ENCODE measurements at places on chromosomes 2 and 18.

GRCh38 chr2:190447766-190448165 is 39.6 kb downstream of the MFSD6 start:
- no peak for DNase-seq

GRCh38 chr18:63090334-63090733 is 229.2 kb downstream of the BCL2 start:
- DNase-seq, result no peak

- no peak for DNase-seq
Observed at GRCh38 chr18:3748086-3748485, 298.1 kb downstream of the TGIF1 start.

DNA sequence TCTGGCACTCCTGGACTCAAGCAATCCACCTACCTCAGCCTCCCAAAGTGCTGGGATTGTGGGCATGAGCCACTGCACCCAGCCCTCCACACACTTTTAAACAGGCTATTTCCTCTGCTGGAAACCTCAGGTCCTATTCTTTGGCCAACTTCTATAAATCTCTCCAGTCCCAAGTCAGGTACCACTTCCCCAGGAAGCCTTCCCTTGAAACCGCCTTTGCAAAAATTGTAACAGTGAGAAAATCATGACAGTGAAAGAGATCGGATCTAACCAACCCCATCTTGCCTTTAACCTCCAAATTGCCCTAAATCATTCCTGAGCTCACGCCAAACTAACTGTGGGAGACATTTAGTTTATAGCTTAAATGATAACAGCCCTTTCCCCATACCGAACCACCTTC is 67.3 kb upstream of the CABLES1 start:
- DNase-seq, result no peak

GRCh38 chr2:76826691-76827090 is 695.5 kb downstream of the LRRTM4 start:
- no peak for DNase-seq

GRCh38 chr18:2655954-2656236 is 369 bp downstream of the SMCHD1 start:
- DNase-seq, result peak; percentile 29

DNA sequence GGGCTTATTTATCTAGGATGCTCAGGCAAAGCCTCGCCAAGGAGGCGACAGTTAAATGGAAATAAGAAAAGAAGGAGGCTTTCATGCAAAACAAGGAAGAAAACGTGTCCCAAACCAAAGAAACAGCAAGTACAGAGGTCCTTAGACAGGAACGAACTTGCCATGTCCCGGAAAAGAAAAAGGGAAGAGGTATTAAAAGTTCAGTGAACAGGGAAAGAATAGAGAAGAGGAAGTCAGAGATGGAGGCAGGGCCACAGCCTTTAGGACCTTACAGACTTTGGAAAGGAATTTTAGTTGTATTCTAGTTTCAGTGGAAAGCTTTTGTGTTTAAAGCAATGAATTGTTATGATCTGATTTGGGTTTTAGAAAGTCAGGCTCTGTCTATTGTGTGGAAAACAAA is 22.1 kb downstream of the IKZF2 start:
- no peak for DNase-seq

DNA sequence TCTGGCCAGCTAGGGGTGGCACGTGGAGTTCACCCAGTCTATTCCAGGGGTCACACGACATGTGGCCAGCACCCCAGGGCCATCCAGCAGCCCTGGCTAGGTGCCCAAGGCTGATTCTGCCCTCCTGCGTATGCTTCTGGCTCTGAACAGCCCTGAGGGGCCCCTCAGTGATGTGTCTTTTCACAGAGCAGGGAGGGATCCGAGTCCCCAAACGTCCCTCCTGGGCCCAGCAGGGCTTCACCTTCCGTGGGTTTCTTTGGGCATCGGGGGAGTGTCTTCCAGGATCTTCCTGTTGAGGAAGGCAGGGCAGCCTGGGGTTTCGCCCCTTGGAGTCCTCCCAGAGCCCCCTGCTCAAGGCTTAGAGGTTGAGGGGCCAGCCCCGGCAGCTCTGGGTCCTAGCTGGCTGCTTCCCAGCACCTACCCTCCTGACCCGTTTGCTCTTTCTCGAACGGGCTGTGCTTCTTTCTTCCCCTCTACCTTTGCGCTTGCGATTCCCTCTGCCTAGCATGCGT is 165.9 kb downstream of the DYSF start:
- DNase-seq, result no peak

GRCh38 chr2:5673145-5674025 is 18.8 kb upstream of the SOX11 start:
- DNase-seq, result no peak

GRCh38 chr2:128275498-128276045 is 43.1 kb downstream of the HS6ST1 start:
- no peak for DNase-seq

DNA sequence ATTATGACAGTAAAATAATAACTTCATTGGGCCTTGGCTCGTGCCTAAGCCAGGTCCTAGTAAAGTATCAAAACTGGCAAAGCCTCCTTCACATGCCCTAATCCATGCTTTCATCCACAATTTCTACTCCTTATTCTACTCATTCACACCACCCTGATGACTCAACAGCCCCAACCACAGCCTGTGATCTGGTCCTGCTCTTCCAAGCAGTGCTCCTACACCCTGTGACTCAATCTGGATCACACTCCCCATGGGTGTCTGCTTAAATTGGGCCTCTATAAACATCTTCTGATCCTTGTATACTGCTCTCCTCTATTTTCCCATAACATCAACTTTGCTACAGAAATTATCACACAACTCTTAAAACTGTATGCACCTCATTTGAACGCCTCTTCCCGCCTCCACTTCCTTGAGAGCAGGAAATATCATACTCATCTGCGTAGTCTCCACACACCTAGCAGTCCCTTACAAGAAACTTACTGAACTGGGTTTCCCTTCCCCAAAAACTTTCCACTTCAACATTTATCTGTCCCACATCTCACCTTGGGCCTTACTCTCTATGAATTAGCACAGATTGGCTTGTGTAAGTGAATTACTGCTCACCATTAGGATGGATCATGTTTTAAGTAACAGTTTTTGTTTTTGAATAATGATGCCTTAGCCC is 15.9 kb downstream of the GTF3C3 start:
- DNase-seq, result no peak

GRCh38 chr2:221572821-221573429 is 821 bp upstream of the EPHA4 start:
- DNase-seq, result peak; percentile 31

GRCh38 chr18:46424898-46425297 is 232.1 kb downstream of the LOXHD1 start:
- no peak for DNase-seq

GRCh38 chr2:170742896-170743529 is 27.2 kb upstream of the ERICH2 start:
- no peak for DNase-seq

DNA sequence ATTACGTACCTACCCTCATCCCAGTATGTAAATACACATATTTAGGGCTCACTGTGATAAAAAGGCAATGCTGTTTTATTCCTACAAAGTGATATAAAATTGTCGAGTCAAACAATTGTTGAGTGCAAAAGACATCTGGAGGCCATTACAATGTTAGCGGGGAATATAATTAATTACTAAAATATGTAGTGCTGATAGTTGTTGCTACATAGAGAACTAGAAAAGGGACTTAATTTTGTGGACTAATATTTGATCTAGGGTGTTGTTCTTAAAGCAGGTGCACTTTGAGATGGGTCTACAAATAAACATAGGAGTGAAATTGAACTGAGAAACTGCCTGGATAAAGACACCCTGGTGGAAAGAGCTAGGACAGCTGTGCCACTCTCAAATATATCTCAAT is 300.1 kb downstream of the NOL4 start:
- DNase-seq, result no peak

GRCh38 chr2:31237348-31238017 is 3.5 kb downstream of the EHD3 start:
- no peak for DNase-seq

DNA sequence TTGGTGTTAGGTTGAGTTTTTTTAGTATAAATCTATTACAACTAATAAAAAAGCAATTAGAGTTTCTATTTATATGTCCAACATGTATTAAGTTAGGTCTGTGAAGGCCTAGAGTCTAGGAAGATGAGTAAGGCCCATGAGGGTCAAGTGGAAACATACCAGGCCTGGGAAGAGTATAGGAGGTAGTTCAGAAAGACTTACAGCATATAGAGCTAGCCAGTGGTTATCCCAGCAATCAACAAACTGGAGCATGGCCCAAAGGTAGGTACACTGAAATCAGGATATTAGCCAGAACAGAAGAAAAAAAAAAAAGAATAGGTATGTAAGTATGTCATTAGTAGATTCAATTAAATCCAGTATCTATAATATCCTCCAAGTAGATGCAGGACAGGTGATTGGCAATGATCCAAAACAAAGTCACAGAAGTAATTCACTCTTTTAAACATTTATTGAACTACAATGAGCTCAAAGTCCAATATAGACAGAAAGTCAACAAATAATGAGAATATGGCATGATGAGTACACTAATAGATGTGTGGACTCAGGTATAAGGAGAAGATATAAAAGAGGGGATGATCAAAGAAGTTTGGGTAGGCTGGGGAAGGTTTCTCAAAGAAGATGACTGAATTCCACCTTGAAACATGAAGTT is 70.3 kb downstream of the IKZF2 start:
- DNase-seq, result no peak

DNA sequence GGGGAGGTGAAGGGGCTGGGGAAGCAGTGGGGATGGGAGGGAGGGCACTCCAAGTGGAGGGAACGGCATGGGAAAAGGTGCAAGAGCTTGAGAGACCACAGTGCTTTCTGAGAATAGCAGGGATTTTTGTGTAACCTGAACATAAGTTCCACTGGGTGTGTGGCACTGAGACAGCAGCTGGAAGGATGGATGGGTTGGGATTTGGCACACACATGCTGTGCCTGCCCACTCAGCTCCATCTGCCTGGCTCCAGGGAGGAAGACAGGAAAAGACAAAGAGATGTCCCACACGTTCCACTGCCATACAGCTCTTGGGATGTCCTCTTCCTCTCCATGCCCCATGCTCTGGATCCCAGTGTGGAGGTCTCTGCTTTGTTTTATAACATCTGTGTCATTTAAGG is 114.1 kb upstream of the TEX51 start:
- DNase-seq, result no peak

- DNase-seq, result peak; percentile 26
Observed at GRCh38 chr18:22703883-22704585, 229.1 kb upstream of the RBBP8 start.

DNA sequence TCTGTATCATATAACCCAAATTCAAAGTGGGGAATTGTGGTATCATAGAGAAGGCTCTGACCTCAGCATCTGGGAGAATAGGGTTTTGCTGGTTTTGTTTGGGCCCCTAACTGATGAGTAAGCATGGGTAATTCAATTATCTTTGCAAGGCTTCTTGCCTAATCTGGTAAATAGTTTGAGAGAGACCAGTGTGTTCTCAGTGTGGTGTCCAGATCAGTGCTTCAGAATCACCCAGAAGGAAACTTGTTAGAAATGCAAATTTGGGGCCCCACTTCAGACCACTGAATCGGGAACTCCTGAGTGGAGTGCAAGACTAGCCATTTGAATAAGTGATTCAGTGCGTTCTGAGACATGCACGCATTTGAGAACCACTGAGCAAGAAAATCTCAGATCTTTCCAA is 282.7 kb downstream of the EPHA4 start:
- DNase-seq, result no peak

GRCh38 chr2:71680925-71681324 is 227.6 kb downstream of the DYSF start:
- DNase-seq, result no peak

GRCh38 chr2:227853204-227853629 is 18.2 kb upstream of the DAW1 start:
- no peak for DNase-seq

DNA sequence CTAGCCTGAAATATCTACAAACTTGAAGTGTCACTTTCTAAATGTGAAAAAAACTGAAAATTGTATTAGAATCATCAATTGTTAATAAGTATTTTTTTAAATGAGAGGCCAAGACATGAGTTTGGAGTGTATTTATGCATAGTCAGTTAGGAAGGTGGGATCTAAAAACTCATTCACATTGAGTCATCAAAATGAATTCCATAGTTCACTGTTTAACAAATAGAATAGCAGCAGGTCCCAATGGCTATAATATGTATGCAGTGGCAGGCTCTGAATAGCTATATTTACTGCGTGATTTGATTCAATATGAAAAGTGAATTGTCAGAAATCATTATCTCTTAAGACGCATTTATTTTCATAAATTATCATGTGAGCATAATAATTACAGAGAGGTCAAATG is 256.1 kb downstream of the ZNF385B start:
- no peak for DNase-seq

GRCh38 chr2:101223814-101224231 is 28.9 kb upstream of the CNOT11 start:
- peak; percentile 23 for DNase-seq

DNA sequence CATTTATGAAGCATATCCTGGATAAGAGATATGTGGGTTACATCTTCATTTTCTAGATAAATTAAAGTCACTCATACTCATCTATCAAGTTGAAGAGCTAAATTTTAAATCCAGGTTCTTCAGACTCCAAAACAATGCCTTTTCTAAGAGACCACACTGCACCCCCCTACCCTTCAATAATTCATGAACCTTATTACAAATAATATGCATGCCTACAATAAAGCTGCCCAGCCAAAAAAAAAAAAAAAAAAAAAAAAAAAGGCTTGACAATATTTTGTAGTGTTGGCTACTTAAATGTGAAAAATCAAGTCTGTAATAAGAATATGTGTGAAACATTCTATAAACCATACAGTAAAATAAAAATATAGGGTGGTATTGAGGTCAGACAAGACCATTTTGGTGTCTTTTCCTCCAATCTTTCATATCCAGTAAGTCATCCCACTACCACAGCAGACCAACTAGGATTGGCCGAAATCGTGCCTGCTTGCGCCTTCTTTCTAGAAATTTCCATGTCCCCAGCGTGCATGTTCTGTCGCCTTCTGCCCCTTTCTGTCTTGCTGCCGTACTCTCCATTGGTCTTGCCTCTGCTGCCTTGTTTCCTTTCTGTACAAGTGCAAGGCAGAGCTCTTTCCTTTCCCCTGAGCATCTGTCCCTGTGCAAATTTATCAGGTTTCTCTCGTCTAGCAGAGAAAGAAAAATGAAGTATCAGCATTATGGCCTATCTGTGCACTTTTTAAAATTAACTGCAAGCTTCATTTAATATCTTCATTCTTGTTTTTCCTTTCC is 92.6 kb upstream of the NDUFV2 start:
- DNase-seq, result no peak

DNA sequence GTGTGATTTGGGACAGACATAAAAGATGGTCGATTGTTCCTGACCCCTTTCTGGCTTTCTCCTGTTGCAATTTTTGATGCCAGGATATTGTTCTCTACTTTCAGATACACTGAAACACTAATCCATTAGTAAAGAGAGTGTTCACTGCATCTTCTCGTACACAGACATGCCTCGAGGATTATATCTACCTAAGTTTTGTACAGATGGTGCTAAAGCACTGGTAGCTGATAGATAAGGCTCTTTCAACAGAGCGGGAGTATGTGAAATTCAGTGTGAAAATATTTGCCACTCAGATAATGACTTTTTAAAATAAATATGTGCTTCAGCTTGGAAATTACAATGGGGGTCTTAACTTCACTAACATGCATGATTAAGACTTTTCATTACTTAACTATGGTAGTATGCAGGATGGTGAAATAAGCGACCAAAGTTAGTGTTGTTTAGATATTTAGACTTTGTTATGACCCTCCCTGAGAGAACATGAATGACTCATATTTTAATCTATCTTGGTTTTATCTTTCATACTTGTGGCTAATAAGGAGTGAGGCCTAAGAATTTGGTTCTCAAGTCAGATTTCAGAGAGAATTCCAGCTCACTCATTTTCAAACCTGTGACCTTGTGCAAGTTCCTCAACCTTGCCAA is 474.9 kb downstream of the NRXN1 start:
- DNase-seq, result no peak

- DNase-seq, result no peak
Observed at GRCh38 chr2:233210843-233211547, 40.5 kb upstream of the ATG16L1 start.

GRCh38 chr2:150653351-150653750 is 165.9 kb upstream of the RND3 start:
- DNase-seq, result no peak
